Bronchus fibroblast of lung (primary cell): ENCODE measurements at places on chromosomes 13 and 19. TPM values are rescaled to one million over a fixed set of nuclear protein-coding genes. Genes with fewer than 3 reads are reported as not detected.

Gene ZNF729
- not detected in 2 replicates for total RNA-seq

Gene TRIP10
- total RNA-seq: 50.3 and 51.9 TPM in 2 replicates

Gene ZNF738
- 9.1 and 9.6 TPM in 2 replicates for total RNA-seq

Gene LPAR2
- 3.9 and 4.2 TPM in 2 replicates for total RNA-seq

Gene HCN2
- 0.17 and 0.30 TPM in 2 replicates for total RNA-seq

Gene PPM1N
- 0.84 and 0.89 TPM in 2 replicates for total RNA-seq

Gene POLR2I
- total RNA-seq: 74.6 and 100 TPM in 2 replicates

Gene CCDC122
- 1.2 and 4.2 TPM in 2 replicates for total RNA-seq

Gene LHB
- total RNA-seq: 0.45 TPM in 1 of 2 replicates, not detected in the other

Gene RGL3
- not detected in 2 replicates for total RNA-seq

Gene KLK11
- total RNA-seq: not detected in 2 replicates

Gene PHLDB3
- total RNA-seq: 3.7 and 5.0 TPM in 2 replicates

Gene ETHE1
- total RNA-seq: 69.8 and 80.3 TPM in 2 replicates

Gene IZUMO2
- total RNA-seq: not detected in 2 replicates

Gene ATP13A1
- total RNA-seq: 39.8 and 49.5 TPM in 2 replicates
